CD4-positive, alpha-beta memory T cell (primary cell): ENCODE measurements at places on chromosomes 12 and 14.

DNA sequence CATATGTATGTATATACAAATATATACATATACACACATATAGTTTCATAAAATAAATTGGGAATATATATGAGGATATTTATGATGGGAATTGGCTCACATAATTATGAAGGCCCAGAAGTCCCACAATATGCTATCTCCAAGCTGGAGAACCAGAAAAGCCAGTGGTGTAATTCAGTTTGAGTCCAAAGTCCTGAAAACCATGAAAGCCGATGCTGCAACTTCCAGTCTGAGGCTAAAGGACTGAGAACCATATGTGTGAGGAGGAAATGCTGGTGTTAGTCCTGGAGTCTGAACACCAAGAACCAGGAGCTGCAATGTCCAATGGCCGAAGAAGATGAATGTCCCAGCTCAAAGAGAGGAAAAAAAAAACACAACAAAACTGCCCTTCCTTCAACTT, 65.5 kb upstream of the PRKD1 start:
- no peak for DNase-seq

DNA sequence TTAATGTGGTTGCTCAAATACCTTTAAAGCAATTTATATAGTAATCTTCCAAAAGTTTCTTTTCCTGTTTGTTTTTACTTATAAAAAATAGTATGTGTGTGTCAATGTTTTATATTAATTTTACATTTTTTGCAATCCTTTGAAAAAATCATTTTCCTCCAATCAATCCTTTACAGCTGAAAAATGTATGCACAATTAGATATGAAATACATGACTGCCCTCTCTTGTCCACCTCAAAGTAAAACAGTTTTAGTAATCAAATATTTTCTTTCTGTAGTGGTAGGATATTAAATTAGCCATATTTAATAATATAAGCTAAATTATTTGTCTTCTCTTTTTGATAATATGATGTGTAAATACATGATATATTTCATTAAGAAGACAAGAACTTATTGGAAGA, 269.9 kb downstream of the ADAMTS20 start:
- DNase-seq = no peak

DNA sequence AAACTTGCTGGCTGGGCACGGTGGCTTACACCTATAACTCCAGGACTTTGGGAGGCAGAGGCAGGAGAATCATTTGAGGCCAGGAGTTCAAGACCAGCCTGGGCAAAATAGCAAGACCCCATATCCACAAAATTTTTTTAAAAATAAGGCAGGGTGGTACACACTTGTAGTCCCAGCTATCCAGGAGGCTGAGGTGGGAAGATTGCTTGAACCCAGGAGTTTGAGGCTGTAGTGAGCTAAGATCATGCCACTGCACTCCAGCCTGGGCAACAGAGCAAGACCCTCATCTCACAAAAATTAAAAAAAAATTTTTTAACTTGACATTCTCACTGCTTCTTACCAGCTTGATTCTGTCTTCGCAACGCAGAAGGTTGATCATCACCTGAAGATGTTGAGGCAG, 39.5 kb downstream of the SSH1 start:
- no peak for DNase-seq

- no peak for DNase-seq
These were observed 36.5 kb upstream of the LRRC10 start for GRCh38 chr12:69647178-69647577.

- DNase-seq = no peak
These were observed 48.9 kb upstream of the DLK1 start for GRCh38 chr14:100677554-100678468.

DNA sequence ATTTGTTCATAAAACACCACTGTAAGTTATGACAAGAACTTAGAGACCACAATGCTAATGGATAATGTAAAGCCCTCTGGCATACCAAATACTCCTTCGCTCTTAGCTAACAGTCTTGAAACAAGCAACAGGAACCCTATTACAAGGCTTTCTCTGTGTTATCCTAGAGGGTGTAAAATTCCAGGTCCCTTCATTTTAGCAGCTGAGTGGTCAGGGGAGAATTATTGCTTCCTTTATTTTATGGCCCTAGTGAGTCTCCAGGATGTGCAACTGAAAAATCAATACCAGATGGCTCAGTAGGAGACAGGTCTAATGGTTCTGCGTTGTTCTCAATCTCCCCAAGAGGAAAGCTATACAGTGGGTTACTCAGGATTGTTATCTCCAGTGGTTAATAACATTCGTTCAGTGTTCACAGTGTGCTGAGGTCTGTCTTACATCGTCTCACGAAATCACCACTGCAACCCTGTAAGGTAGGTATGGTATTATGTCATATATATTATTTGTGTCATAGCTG, 172.7 kb upstream of the CNOT2 start:
- DNase-seq = no peak

DNA sequence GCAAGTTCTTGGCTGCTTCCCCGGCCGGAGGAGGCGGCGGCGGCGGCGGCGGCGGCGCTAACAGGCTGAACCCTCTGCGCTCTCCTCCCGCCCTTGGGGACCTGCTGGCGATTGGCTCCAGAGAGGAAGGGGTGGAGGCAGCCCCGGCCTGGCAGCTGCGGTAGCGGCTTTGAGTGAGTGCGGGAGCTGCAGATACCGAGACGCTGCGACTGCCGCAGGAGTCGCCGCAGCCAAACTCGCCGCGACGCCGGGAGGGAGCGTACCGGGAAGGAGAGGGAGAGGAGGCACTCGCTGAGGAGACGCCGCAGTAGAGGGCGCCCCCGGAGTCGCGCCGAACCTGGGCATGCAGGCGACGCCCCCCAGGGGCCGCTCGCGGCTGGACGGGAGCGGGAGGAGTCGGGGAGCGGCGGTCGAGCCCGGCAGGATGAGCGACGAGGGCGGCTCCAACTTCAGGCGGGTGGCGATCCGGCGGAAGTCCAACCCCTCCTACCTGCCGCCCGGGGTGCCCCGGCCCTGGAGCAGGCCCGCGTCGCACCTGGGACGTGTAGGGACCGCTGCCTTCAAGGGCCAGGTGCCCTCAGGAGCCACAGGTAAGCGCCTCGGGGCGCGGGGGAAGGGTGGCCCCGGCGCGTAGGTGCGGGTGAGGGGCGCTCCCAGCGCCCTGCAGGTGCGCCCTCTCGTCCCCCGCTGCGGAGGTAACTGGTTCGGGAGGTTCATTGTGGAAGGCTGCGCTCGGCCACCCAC, at the start of gene FGD4:
Gene FGD4 (plus strand): TSS at position 189 of the 744 bp plus-strand sequence.
- DNase-seq = peak; percentile 40

GRCh38 chr12:92602476-92602875, 100.3 kb upstream of the PLEKHG7 start:
- no peak for DNase-seq

DNA sequence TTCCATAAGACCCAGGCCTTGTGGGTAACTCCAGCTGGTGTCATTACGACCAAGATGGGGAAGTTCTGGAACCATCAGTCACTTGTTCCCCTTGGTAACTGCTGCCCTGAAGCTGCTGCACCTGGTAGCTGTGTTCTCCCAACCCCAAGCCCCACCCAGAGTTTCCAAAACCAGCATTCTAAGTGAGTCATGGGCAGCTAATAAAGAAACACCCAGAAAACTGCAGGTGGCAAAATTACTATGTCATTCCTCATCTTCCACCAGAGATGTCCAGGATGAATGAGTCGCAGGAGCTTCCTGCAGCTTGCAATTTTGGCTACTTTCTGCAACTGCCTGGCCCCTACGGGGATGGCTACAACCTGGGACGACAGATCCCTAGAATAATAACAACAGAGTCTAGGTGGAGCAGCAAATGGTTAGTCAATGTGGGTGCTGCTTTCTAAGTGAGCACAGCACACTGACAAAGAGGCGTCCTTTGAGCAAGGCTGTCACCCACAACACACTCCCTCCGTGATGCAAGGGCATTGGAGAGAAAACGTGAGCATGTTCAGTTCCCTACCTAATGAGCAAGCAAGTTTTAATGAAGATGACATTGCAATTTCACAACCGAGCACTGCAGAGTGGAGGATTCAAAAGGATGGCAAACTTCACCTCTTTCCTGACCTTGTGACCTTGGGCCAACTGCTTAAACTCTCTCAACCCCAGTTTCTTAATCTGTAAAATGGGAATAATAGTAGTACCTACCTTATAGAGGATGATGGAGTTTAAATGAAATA, 301.4 kb upstream of the NOS1 start:
- DNase-seq = no peak

DNA sequence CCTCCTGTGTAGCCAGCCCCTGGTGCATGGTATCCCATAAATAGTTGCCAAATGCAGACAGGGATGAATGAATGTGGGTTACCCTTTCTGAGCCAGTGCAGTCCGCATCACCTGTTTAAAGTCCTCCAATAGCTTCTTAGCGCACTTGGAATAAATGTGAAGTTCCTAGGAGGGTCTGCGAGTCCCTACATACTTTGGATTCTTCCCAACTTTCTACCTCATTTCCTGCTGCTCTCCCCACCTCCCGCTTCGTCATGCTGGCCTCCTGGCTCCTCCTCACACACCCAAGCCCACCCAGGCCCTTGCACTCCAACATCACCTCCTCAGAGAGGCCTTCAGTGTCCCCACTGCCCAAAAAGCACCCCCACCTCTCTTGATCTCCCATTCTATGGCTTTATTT, 17.7 kb downstream of the RFX4 start:
- no peak for DNase-seq

DNA sequence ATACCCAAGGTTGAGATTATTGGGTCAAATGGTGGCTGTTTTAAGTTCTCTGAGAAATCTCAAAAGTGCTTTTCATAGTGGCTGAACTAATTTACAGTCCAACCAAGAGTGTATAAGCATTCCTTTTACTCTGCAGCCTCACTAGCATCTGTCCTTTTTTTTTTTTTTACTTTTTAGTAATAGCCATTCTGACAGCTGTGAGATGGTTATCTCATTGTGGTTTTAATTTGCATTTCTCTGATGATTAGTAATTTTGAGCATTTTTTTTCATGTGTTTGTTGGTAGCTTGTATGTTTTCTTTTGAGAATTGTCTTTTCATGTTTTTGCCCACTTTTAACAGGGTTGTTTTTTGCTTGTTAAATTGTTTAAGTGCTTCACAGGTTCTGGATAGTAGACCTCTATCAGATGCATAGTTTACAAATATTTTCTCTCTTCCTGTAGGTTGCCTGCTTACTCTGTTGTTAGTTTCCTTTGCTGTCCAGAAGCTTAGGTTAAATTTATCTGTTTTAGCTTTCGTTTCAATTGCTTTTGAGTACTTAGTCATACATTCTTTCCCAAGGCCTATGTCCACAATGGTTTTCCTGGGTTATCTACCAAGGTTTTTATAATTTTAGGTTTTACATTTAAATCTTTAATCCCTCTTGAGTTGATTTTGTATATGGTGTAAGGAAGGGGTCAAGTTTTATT, 881.3 kb upstream of the SEL1L start:
- DNase-seq = no peak

- DNase-seq = no peak
These were observed 17.4 kb downstream of the SDSL start for GRCh38 chr12:113439606-113440030.

- DNase-seq = no peak
These were observed 111.4 kb upstream of the TMEM132C start for GRCh38 chr12:128155571-128155970.

DNA sequence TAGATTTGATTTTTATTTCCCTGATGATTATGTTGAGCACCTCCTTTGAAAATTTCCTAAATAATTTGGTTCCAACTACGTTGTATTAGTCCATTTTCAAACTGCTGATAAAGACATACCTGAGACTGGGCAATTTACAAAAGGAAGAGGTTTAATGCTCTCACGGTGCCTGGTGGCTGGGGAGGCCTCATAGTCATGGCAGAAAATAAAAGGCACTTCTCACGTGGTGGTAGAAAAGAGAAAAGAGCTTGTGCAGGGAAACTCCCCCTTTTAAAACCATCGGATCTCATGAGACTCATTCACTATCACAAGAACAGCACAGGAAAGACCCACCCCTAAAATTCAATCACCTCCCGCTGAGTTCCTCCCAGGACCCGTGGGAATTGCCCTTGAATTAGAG, 372.3 kb downstream of the RPL10L start:
- no peak for DNase-seq

GRCh38 chr12:123886258-123886657, 86.4 kb downstream of the CCDC92 start:
- DNase-seq = no peak

DNA sequence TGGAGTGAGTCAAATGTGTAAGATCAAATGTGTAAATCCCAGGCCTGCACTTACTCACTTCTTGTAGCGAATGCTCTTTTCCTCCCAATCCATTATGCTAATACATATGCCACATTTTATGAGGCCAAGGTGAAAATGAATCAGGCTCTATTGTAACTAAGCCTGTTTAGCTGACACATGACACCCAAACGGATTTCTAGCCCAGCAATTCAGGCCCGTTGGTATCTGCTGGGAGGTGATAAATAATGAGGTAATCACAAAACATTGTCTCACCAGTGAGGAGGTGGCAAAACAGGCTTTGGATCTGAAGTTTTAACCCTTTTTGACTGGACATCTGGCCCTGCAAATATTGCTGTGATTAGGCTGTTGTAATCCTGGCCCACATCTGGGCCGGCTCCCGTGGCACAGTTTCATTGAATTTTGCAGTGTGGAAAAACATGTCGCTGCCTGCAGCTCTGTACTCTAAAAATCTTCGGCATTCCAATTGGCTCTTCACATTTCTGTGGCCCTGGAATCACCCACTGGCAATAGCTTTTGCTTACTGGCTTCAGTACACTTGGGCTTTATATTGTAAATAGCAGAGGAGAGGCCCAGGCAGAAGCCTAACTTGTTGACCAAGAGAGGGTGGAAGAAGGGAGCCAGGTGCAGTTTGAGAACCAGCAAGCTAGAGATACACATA, 106.1 kb downstream of the PAX9 start:
- no peak for DNase-seq

- peak; percentile 89 for DNase-seq
These were observed 1101.2 kb upstream of the TMEM132C start for GRCh38 chr12:127165567-127166392.

GRCh38 chr14:76968621-76969063, 59.9 kb downstream of the IRF2BPL start:
- DNase-seq = no peak

DNA sequence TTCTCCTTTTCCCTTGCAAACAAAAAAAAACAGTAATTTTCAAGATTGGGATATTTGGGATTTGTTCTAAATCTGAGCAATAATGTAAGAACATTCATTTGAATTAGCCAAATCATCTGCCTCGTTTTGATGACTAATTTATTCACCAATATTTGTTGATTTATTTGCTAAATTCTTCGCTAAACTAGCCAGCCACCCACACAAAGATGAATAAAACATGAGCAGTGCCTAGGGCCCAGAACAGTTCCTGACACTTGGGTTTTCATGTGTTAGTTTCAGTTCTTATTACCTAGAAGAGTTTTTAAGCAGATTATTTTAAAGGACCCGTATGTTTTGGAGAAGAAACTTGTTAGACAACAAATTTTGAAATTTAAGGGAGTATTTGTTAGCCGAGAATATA, 1.4 kb downstream of the ETNK1 start:
- DNase-seq = peak; percentile 16
